Progenitor cell of endocrine pancreas (in vitro differentiated cells): ENCODE measurements at places on chromosomes 1 and 21. TPM values are rescaled to one million over a fixed set of nuclear protein-coding genes. Genes with fewer than 3 reads are reported as not detected.

The LDLRAD2 gene
- total RNA-seq: 0.55 and 0.77 TPM in 2 replicates

GRCh38 chr1:162147760-162148159 lies 78.3 kb downstream of the NOS1AP start:
- DNase-seq: no peak

GRCh38 chr1:33814166-33814565 lies 49.7 kb upstream of the HMGB4 start:
- DNase-seq: no peak

DNA sequence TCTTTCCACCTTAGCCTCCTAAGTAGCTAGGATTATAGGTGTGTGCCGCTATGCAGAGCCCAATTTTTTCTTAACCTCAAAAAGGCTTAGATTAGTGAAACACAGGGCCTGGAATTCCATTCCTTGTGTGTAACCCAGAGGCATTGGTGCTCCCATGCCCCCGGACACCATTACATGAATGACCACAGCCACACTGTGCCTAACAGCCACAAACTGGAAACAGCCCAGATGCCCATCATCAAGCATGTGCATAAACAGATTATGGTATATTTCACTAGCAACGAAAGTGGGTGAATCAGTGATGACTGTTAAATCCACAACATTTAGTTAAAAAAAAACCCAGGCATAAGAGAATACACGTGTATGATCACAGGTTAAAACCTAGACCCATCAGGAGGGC lies 24.4 kb downstream of the ADAM30 start:
- DNase-seq: no peak
